ENCODE measurements at places on chromosomes 3 and 15.

- DNase-seq = no peak
Measured at GRCh38 chr3:112773864-112774263, 72.8 kb downstream of the CD200R1L start.

- no peak for DNase-seq
Measured at GRCh38 chr3:71724584-71725270, 475 bp downstream of the EIF4E3 start.

DNA sequence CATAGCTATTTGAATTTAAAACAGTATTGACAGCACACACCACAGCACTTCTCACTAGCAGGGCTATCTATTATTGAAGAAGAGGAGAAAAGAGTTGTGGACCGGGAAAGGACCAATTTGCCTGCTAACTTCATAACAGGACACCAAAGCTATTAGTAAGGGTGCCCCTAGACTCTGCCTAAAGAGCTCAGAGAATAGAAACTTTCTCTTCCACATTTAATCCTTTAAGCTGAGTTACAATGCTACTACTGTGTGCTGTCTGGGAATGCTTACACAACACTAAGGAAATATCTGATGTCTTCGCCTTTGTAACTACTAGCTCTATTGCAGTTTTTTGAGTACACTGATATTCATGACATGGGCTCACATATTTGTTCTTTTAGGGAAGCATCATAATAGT lies 13.5 kb upstream of the AADAC start:
- no peak for DNase-seq

- DNase-seq = no peak
Measured at GRCh38 chr3:193851428-193851847, 258.4 kb downstream of the OPA1 start.

GRCh38 chr15:77022646-77023575 lies 28.0 kb downstream of the PSTPIP1 start:
- DNase-seq = no peak

DNA sequence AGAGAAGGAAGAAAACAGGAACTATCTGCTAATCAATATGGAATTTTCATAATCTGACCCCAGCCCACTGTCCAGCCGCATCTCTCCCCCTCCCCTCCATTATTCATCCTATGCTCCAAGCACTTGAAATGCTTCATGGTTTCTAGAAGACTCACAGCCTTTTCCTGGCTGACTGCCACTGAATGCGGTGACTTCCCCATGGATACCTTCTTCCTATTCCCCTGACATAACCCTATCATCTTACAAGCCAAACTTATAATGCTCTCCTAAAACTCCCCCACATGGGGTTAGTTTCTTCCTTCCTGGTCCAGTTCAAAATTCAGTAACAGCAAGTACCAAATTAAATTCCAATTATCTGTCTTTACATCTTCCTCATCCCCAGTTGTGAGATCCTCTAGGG lies 31.2 kb upstream of the PTX3 start:
- DNase-seq = no peak

DNA sequence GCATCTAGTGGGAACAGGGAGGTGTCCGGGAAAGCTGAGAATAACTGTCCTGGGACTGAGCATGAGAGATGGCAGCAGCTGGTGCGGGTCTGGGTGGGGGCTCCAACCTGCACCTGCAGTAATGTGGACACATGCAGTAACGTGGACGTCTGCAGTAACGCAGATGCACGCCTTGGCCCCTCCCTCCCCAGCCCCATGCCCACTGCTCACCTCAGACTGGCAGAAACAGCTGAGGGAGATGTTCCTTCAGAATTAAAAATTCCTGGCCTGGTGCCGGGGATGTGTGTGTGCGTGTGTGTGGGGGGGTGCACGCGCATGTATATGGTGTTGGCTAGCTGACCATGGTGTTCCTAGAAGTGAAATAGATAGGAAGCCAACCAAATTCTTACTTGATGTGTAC lies 86.7 kb upstream of the OXTR start:
- no peak for DNase-seq

DNA sequence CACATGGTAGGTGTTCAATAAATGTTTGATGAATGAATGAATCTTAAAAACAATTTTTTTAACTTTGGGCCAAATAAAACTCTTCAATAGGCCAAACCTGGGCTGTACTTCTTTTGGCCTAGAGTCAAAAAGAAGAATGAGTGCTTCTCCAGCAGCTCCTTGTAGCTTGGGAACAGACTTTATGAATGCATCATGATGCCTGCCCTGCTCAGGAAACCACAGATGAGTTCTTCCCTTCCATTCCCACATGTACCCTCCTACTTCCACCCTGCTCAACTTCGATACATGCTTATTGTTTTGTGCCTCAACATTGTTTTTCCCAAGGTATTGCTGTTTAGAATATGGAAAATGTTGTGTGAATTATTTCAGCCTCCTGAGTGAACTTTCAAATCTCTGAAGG lies 87.0 kb downstream of the FILIP1L start:
- no peak for DNase-seq

DNA sequence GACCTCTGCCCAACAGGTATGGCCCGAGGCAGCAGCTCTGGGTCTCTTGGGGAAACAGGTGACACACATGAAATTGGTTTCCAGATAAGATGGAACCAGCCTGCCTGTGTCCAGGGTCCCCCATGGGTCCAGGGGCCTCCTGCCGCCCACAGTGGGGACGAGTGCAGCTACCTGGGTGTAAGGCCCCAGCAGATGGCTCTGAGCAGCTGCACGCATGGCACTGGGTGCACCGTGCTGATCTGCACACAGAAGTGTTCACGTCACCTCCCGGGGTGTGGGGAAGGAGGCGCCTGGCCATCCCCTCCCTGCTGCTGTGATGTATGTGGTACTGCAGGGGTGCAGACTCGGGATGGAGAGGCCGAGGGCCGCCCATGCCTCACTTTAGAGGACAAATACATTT lies 63.6 kb downstream of the NIPA2 start:
- DNase-seq = no peak

- no peak for DNase-seq
Measured at GRCh38 chr3:23359116-23359515, 156.0 kb downstream of the UBE2E2 start.

GRCh38 chr3:5427021-5427420 lies 239.5 kb downstream of the EDEM1 start:
- no peak for DNase-seq

GRCh38 chr3:9553021-9553947 lies at the start of gene LHFPL4:
Gene LHFPL4 (minus strand): TSS chr3:9553822. CDS start chr3:9552679, 1,143 bp downstream.
- no peak for DNase-seq

DNA sequence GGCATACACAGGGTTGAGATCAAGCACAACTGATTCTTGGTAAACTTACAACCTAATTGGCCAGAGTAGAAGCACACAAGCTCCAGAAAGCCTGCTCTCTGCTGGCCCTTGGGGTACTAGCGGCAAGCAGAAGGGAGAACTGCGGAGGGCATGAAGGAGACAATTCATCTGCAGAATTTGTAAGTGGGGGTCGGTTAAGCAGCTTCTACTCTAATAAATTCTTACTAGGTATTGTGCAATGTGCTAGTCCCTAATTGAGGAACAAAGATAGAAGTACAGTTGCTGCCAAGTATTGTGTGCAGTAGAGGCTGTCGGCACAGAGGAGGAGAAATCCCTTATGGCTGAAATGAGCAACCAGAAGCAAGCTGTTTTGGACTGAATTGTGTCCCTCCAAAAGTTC lies 91.2 kb upstream of the VEPH1 start:
- DNase-seq = no peak
